ENCODE measurements at places on chromosomes 7 and 10.

DNA sequence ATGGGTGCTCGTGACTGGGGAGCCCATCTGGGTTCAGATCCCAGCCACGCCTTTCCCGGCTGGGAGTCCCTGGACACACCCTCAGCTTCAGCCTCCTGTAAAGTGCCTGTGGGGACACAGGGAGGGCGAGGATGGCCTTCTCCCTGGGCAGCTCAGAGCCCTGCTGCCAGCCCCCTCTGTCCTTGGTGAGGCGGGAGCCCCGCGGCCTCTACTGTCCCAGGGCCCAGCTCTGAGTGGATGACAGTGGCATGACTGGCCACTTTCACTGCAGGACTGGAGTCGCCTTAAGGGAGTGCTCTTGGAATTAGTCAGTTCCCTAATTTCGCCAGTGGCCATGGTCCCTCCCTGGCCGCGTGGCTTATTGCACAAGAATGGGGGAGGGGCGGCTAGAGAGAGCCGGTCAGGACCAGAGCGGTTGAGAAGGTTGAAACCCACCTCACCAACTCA, 4.6 kb downstream of the BRI3 start:
- no peak for DNase-seq

- DNase-seq = no peak
These were observed 7.9 kb upstream of the CYP3A7 start for GRCh38 chr7:99742737-99743394.

- peak; percentile 92 for DNase-seq
These were observed 115.2 kb downstream of the SORBS1 start for GRCh38 chr10:95445837-95446486.

DNA sequence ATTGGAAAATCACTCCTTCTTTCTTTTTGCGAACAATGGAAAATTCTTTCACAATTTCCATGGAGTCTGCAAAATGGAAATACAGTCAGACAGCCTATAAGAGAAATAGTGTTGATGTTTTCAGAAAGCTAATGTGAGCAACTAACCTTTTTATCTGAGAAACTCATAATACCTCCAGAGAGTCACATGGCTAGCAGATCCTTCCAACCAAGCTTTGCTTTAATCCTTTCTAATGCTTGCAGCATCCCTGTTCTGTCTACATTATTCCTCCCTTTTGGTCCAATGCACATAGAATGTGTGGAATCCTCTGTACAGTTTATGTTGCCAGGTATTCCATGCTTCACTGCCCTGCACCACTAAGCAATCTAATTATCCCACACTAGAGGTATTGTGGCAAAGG, 717.5 kb upstream of the LRRN3 start:
- peak; percentile 92 for DNase-seq

DNA sequence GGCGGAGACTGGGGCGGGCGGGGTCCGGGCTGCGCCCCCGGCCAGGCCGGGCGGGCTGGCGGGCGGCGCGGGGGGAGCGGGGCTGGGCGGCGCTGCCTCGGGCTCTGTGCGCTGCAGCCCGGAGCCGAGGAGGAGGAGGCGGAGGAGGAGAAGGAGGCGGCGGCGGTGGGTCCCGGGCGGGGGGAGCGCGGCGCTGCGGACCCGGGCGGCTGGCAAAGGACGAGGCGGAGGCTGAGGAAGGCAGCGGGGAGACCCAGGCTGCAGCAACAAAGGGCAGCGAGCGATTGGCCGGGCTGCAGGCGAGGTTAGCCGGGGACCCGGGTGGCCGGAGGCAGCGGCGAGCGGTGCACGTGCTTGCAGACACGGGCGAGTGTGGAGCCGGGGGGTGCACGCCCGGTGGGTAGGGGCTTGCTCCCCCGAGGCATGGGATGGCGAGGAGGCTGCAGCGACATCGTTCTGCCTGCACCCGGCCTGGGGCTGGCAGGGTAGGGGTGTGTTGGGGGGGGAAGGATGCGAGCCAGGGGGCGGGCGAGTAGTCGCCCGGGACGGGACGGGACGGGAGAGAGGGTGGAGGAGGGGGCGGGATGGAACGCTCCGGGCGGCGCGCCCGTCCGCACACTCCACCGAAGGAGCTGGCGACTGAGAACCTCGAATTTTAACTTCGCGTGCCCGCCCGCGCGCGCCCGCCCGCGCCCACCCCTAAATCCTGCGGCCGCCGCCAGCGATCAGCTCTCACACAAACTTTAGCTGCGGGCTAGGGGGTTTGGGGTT, 844 bp upstream of the KAT6B start:
- peak; percentile 51 for DNase-seq

DNA sequence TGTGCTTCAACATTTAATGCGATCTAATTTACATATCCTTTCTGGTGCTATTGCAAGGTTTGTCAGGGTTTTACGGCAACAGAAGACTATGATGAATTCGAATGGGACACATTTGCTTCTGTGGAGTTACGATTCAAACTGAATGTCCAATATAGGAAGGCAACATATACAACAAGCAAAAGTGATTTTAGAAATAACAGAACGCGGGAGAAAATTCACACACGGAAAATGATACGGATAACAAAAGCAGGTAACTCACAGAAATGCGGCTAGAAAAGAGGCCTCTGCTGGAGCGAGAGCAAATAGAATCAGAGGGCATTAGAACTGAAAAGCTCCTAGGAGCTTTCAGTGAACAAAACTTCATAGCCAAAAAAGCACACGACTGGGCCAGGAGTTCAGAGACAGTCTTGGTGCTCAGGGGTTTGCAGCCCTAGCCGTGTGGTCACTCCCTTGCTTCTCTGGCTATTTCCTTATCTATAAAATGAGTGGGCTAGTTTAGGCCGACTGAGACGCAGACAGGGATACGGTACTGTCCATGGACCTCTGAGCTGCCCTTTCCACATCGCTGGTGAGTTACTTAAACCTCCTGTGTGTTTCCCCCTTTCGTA, 557 bp upstream of the TAX1BP1 start:
- DNase-seq = no peak

- no peak for DNase-seq
These were observed 4.1 kb downstream of the FRMD4A start for GRCh38 chr10:14326581-14326980.

DNA sequence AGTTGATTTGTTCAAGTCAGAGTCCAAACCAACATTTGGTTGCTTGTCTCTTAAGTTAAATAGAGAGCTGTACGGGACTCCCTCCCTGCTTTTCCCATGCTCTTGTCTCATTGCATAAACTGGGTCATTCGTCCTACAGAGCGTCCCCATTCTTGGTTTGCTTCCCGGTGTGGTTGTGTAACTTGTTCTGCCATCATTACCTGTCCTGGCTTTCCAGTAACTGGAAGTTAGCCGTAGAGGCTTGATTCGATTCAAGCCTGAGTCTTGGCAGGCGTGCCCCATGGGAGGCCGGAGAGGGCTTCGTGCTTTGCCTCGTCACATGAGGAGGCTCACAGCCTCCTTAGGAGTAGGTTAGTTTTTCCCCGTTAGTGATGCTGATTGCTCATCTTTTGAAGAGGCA, 40.2 kb downstream of the FBH1 start:
- no peak for DNase-seq

GRCh38 chr7:142890874-142891485, 5.4 kb upstream of the TRPV6 start:
- no peak for DNase-seq

DNA sequence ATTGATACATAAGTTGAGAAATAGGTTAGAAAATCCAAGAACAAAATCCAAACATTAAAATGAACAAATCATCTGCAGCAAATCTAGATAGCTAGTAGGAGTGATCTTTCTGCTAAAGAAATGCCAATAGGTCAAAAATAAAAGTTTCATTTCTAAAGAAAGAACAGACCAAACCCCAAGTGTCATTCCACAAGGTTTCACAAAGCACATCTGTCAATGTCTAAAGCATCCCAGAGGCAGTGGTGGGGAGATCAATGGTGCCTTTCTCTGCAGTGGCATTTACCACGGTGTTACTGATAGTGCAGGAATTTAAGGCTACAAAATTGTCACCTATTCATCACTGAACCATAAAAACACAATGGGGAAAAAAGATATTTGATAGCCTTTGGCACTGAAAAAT, 147.9 kb downstream of the PARD3 start:
- DNase-seq = no peak

GRCh38 chr7:116240024-116240668, 29.8 kb downstream of the TES start:
- DNase-seq = no peak

- no peak for DNase-seq
These were observed 85.9 kb downstream of the VTI1A start for GRCh38 chr10:112532956-112533355.

DNA sequence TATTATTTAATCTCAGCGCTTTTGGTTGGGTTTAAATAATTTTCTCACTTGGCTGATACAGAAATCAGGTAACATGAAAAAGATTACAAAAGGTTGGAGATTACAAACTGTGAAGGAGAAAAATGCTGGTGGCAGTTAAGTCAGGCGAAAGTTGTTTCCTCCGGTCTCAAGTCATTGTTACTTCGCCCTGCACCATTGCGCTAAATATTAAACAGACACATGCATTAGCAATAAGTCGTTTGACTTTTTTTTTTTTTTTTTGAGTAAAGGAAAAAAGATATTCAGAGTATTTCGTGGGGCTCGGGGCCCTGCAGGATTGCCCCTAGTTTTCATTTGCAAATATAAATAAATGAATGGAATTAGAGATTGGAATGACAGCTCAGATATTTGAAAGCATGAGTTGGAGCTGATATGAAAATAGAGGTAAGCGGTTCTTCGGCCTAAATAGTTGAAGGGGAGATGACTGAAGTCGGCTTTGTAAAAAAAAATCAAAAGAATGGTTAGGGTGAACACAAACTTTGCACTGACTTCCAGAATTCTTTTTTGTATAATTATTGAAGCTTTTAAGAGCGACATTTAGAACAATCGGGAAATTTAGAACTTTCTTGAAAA, 914 bp downstream of the SDHAF3 start:
- DNase-seq = peak; percentile 49

DNA sequence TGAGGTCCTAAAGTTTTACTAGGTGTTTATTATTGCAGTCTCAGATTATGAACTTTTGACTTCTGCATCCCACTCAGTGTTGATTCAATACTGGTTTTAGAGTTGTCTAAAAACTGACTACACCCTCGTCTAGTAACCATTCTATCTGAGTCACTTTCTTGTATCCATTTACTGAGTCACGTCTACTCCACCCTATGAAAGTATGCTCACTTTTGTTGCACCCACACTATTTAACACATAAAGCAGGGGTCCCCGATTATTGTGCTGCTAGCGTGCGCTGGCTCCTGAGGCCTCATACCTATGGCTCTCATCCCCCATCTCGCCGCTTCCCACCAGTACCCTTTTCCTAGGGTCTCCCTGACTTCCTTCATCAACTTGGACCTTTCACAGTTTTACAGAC, 2.0 kb downstream of the SAMD9 start:
- no peak for DNase-seq

DNA sequence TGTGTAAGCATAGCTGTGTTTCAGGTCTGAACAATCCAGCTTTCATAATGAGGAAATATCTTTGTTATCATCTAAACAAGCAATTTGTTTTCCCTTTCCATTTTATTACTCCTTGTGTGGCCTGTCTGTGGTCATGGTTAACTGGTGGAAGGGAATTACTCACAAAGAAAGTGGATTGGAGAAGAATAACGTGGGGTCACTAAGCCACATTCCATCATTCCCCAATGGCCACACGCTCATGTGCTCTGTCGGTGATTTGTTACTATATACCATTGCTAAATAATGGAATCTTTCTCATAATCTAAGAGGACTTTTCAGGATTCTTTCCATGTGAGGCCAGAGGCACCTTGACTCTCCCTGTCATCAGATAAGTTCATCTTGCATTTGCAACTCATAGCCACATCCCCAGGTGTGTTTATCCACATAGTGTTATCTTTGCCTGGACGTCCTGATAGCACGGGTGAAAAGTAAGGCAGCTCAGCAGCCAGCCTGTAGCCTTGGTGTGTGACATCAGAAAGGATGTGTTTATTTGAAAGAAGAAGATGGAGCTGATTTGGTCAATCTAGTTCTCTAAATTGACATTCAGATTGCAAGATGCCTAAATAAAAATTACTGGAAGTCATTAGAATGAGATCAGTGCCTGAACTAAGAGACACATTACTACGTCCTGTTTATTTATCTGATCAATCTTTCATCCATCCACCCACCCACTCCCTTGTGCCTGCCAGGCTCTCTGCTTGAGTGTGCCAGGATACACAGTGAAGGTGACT, 128.9 kb downstream of the CELF2 start:
- no peak for DNase-seq

- DNase-seq = no peak
These were observed 282.5 kb downstream of the GLRX3 start for GRCh38 chr10:130418731-130419130.

- no peak for DNase-seq
These were observed 48.3 kb upstream of the TMEM236 start for GRCh38 chr10:17703706-17704105.

- peak; percentile 50 for DNase-seq
These were observed 953.3 kb downstream of the XPNPEP1 start for GRCh38 chr10:108970016-108970415.

GRCh38 chr7:144408121-144408520, 4.6 kb upstream of the NOBOX start:
- DNase-seq = no peak

DNA sequence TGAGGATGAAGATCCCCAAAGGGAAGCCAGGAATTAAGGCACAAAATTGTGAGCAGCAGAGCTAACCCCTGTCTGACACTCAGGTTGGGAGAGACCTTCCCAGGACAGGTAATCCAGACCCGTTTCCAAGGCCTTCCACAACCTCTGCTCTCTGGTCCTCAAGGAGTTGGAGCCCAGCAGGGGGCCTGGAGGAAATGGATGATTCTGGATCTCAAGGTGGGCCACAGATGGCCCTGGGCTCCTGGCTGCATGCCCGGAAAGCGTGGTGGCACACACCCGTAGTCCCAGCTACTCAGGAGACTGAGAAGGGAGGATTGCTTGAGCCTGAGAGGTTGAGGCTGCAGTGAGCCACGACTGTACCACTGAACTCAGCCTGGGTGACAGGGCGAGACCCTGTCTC, 42.3 kb downstream of the DPYSL4 start:
- no peak for DNase-seq

- no peak for DNase-seq
These were observed 141.2 kb upstream of the SHH start for GRCh38 chr7:155953501-155953778.

DNA sequence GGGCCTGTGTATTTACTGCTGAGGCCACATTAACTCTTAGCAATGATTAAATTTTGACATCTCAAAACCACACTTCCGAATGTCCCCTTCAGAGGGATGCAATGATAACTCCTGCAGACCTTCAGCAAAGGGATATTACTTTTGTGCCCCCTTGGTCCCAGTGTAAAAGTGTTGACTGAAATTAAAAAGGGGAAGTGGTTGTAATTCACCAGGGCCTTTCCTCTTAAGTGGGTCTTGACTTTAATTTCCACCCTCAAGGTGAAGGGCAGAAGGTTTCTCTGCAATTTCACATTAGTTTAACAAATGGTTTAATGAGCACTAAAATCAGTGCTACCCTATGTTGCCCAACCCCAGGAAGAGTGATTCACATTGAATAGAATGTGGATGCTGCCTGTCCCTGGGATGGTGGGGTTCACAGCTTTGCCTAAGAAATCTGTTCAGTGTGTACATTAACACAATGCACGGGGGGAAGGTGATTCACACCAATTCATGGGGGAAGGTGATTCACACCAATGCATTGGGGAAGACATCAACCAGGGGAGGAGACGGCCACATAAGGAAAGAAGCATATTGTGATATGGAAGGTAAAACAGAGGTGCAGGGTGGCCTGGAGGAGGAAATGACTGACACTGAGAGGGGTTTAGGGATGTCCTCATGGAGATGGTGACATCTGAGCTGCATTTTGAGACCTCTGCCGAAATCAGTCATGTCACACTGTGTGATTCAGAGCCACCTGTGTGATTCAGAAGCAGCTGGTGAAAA, 19.4 kb upstream of the TNS3 start:
- peak; percentile 91 for DNase-seq

GRCh38 chr7:136150311-136150710, 173.2 kb upstream of the MTPN start:
- DNase-seq = no peak

- DNase-seq = no peak
These were observed 565.3 kb upstream of the GALNT17 start for GRCh38 chr7:70566671-70567070.

All from ACHN (cell line).